Substantia nigra (tissue), 51 donors: ENCODE measurements at places on chromosomes 2 and 18.

DNA sequence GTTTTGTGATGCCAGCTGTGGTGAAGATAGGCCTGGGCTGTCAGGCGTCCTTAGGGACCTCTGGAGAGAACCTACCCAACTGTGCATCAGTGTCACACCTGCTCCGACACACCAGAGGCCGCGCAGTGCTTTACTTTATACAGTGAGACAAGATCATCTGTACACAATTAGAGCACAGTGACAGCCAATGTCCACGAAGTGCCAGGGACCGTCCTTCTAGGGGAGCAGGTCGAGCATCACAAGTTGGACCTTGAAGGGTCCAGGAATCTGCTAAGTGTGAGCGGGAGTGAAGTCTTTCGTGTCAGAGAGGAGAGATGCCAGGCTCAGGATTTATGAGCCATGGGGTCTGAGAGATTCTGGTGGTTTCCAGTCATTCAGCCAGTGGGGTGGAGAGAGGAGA, 104.2 kb downstream of the TMEM18 start:
- DNase-seq = no peak

DNA sequence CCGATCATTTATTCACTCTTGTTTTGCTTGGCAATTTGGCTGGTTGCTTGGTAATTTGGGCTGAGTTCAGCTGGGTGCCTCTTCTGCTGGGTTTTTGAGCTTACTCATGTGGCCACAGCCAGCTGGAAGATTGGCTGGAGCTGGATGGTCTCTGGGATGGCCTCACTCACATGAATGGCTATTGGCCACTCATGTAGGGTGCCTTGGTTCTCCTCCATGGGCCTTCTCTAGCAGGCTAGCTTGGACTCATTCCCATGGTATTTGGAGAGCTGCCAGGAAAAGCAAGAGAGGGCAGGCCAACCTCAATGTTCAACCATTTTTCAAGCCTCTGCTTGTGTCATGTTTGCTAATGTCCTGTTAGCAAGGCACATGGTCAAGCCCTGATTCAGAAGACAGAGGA, 16.9 kb downstream of the ZAP70 start:
- DNase-seq = no peak

DNA sequence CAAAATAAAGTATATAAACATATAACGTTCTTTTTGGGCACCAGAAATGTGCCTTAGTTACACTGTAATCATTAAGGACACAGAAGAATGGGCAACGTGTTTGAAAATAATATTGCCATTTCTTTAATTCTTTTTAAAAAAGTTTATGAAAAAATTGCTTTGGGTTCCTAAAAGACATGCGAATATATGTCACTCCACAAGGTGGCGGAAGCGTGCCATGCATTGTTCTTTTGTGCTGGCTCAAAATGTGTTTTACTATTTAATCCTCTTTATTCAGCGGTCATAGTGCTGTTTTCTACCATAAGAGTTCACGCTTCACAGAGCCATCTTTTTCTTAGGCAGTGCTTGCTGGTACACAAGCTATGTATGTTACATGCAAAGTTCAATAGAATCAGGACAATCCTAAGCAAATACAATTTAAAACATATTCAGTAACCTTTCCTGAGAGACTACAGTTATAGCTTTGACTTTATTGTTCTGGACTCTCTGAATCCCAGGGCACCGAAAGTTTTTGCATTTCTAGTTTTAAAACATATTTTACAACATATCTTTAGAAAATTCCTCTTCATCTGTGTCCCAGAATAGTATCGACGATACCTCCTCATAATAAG, 147.8 kb upstream of the ERBB4 start:
- peak; percentile 29 for DNase-seq

- DNase-seq = no peak
Measured at GRCh38 chr2:132617989-132618388, 52.0 kb downstream of the LYPD1 start.

DNA sequence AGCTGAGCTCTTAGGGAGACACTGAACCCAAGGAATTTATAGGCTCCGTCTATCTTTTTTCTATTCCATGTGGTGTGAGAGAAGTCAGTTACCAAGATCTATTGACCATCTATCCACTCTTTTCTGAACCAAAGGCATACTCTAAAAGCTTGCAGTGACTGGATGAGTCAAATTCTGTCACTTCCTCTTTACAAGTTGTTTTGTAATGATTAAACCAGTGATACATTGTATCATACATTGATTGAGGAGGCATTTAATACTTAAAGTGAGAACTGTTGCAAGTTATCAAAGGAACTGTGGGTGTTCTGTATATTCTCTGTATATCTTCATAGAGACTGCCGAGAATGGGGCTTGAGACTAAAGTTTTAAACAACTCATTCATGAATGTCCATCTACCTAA, 188.8 kb downstream of the CAMKMT start:
- DNase-seq = no peak

- no peak for DNase-seq
Measured at GRCh38 chr2:237538001-237538720, 28.2 kb upstream of the PRLH start.

- no peak for DNase-seq
Measured at GRCh38 chr18:59623456-59624368, 73.5 kb downstream of the CCBE1 start.

DNA sequence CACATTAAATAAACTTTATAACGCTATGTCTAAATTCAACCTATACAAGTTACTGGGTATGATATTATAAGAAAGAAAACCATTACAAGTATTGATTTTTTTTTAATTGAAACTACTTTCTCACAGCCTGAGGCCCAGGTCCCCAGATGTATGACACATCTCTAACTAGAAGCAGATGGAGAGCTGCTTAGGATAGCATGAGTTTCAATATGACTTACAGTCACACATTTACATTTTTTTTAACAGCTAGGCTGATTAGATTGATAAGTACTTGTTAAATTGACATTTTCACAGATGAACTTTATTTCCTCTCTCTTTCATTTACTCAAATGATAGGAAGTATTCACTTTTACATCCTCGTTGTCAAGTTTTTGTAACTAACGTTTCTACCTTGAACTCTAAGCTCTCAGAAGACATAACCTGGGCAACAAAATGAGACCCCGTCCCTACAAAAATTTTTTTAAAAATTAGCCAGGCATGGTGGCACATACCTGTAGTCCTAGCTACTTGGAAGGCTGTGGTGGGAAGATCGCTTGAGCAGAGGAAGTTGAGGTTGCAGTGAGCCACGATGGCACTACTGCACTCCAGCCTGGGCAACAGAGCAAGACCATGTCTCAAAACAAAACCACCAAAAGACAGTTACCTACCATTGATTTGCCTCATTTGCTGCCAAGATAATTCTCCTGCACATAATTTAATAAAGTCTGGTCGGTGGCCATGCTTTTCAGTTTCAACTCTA, 52.4 kb downstream of the STK39 start:
- DNase-seq = no peak

DNA sequence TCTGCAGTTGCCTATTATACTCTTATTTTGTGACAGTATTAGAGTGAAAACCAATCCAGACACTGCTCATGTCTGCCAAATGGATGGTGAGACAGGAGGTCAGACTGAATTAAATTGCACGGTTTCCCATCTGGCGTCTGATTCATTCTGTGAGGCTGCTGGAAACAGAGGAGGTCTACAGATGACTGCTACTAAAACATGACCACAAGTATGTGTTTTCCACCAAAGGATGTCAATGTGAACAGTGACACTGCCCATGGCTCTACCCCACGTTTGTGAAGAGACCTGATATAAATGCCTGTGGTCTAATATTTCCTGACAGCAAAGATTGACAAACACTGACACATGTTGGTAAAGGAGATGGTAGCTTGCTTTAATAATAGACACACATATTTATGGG, 104.3 kb upstream of the ST6GAL2 start:
- DNase-seq = no peak

DNA sequence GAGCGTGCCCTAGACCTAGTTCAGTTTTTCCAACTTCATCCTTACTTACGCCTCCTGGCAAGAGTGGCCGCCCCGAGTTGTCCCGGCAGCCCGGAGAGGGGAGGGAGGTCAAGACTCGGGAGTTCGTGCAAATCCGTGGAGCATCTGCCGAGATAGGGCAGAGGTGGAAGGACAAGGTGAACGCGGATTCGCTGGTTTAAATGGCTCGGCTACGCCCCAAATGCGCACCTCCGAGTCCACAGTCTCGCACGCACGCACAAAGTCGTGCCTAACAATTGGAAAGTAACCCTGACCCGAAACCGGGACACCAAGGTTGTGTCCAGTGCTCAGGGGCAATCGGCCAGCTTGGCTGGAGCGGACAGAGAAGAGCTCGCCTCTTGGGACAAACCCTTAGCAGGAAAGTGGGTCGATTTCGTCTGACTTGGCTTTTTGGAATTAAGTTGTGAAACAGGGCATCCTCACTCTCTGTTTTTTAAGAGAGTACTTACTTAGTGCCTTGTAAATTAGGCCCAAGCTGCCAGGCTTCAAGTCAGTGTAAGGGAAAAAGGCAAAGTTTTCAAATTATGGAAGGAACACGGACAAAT, 726 bp upstream of the SS18 start:
- no peak for DNase-seq

- no peak for DNase-seq
Measured at GRCh38 chr18:45251236-45251635, 364.0 kb upstream of the SLC14A2 start.

- no peak for DNase-seq
Measured at GRCh38 chr2:200466425-200467418, 43.1 kb downstream of the KCTD18 start.

DNA sequence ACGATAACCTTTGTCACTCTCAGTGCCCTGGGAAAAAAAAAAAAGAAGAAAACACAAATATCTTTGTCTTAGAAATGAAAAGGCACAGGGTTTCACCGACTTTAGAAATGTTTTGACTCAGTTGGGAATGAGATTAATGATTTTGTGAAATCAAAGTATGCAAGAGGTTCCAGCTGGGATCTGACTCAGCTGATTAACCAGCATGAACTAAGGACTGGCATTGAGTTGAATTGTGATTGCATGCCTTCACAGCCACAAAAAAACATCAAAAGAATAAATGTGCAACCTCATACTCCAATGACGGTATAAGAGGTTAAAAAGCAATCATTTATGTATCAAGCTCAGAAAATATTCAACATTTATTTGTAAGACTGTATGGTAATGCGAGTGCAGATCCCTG, 566.6 kb upstream of the DSEL start:
- no peak for DNase-seq

GRCh38 chr2:46010925-46011490, 286.2 kb upstream of the EPAS1 start:
- DNase-seq = no peak

- no peak for DNase-seq
Measured at GRCh38 chr18:35842536-35842935, 129.9 kb upstream of the RMP24 start.

DNA sequence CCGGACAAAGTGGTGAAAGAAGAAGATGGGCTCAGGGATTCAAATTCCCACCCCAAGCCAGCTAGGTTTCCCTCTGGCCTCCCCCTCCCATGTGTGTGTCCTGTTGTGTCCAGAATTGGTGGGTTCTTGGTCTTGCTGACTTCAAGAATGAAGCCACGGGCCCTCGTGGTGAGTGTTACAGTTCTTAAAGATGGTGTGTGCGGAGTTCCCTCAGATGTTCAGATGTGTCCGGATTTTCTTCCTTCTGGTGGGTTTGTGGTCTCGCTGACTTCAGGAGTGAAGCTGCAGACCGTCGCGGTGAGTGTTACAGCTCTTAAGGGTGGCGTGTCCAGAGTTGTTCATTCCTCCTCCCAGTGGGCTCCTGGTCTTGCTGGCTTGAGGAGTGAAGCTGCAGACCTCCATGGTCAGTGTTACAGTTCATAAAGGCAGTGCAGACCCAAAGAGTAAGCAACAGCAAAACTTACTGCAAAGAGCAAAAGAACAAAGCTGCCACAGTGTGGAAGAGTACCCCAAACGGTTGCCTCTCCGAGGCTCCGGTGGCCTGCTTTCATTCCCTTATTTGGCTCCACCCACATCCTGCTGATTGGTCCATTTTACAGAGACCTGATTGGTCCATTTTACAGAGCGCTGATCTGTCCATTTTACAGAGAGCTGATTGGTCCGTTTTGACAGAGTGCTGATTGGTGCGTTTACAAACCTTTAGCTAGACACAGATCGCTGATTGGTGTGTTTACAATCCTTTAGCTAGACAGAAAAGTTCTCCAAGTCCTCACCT, 37.7 kb upstream of the KLF11 start:
- no peak for DNase-seq

GRCh38 chr2:191241418-191241817, 3.8 kb upstream of the MYO1B start:
- no peak for DNase-seq

- no peak for DNase-seq
Measured at GRCh38 chr2:180337136-180337535, 330.0 kb upstream of the CWC22 start.

DNA sequence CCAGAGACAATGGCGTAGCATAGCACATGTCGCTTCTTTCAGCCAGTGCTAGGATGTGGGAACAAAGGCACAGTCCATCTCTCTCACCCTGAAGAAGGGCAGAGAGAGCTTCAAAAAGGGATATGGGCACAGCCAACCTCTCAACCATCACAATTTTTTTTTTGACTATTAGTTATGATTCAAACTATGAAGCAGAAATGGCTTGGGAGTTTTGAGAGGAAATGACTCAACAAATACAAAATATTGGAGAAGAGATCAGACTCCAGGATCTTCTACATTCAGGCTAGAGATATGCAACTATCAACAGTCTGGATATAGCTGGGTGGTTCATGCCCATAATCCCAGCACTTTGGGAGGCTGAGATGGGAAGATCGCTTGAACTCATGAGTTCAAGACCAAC, 109.1 kb downstream of the MCFD2 start:
- DNase-seq = no peak

DNA sequence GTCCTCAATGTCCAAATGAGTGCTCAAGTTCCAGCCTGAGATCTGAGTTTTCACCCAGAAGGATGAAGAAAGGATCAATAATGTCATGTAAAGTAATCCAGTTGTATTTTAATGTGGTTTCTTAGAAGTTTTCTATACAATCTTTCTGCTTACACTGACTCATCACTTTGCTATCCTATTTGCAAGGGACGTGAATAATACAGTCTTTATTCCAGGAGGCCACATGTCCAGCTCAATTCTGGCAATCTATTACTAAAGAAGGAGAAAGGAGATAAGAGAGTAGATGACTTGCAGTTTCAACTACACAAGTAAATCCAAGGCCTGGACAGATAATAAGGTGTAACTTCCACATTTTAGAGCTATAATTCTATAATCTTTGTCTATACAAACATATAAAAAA, 601.1 kb upstream of the SETBP1 start:
- no peak for DNase-seq
